ENCODE measurements at places on chromosomes 5 and 9. TPM values are rescaled to one million over a fixed set of nuclear protein-coding genes. Genes with fewer than 3 reads are reported as not detected.

GRCh38 chr5:83255268-83255667 is 177.9 kb downstream of the XRCC4 start:
- no peak for DNase-seq

DNA sequence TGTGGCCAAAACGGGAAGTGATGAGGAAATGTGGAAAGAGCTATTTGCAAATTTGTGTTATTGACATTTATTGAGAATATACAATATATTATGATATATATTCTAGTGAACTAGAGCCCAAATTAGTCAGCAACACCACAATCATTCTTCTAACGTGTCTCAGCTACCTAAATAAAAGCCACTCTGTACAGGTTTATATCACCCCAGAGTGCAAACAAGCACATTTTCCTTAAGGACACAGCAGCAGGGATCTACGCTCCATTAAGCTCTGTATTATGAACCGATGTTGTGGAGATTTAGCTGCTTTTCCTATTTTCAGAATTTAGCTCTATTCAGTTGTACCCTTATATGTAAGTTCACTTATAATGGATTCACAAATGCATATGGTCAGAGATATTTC is 77.9 kb downstream of the CDH18 start:
- no peak for DNase-seq

- no peak for DNase-seq
Measured at GRCh38 chr5:143769026-143769786, 42.8 kb upstream of the HMHB1 start.

GRCh38 chr9:110842169-110842568 is 173.6 kb downstream of the MUSK start:
- no peak for DNase-seq

- no peak for DNase-seq
Measured at GRCh38 chr5:153511622-153512021, 21.2 kb downstream of the GRIA1 start.

- no peak for DNase-seq
Measured at GRCh38 chr5:72550595-72550994, 43.4 kb upstream of the ZNF366 start.

DNA sequence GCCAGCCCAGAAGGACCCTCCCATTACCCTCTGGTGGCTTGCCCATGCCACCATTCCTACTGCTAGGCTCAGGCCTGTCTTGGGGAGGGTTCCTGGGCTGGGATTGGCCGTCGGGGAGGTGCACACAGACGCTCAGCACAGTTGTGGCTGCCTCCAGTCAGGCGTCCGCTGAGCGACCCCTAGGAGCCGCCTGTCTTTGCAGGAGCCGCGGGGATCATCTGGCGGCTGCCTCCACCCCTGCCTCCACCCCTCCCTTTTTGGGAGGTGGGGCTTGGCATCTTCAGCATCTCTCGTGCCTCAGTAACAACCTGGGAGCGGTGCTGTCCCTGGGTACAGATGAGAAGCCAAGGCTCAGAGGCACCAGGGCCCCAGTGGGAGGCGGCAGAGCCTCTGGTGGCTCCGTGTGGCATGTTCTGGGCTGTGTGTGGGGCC is 39.6 kb downstream of the RXRA start:
- DNase-seq = no peak

Gene MYOT
- total RNA-seq = 1.1 TPM

GRCh38 chr5:32520356-32520755 is 65.0 kb upstream of the SUB1 start:
- no peak for DNase-seq

DNA sequence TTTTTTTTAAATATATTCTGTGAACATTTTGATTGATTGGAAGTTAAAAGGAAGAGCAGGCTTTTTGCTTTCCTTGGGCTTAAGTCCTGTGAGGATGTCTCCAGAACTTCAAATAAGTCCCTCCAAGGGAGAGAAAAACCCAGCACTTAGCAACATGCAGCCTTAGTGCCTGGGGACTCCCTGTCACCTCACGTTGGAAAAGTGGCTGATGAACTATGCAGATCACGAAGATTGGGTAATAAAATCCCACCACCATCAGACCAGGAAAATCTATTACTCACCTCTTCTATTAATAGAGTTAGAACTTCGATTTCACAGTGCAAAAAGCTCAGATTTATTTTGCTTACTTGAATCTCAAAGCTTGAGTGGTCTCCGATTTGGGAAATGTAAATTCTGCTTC is 507.0 kb downstream of the MAT2B start:
- DNase-seq = no peak

- DNase-seq = no peak
Measured at GRCh38 chr9:110143950-110144545, 63.9 kb downstream of the C9orf152 start.

DNA sequence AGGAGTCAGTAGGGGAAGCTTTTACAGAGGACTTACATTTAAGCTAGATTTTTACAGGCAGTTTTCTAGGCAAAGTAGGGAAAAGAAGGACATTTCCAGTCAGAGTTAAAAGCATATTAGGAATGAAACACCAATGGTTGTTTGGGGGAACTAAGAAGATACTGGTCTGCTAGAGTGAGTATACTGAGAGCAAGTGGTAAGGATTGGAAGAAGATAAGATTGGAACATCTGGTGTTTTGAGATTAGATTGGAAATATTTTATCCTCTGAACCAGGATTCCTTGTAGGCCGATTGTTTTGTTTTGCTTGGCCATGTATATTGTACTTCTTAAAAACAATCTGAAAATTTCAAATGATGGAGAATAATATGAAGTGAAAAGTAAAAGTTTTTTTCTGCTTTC is 7.7 kb downstream of the FBXO38 start:
- no peak for DNase-seq

Gene LURAP1L
- total RNA-seq = 14.9 TPM

GRCh38 chr9:136675477-136676296 is 11.6 kb downstream of the AGPAT2 start:
- DNase-seq = no peak

DNA sequence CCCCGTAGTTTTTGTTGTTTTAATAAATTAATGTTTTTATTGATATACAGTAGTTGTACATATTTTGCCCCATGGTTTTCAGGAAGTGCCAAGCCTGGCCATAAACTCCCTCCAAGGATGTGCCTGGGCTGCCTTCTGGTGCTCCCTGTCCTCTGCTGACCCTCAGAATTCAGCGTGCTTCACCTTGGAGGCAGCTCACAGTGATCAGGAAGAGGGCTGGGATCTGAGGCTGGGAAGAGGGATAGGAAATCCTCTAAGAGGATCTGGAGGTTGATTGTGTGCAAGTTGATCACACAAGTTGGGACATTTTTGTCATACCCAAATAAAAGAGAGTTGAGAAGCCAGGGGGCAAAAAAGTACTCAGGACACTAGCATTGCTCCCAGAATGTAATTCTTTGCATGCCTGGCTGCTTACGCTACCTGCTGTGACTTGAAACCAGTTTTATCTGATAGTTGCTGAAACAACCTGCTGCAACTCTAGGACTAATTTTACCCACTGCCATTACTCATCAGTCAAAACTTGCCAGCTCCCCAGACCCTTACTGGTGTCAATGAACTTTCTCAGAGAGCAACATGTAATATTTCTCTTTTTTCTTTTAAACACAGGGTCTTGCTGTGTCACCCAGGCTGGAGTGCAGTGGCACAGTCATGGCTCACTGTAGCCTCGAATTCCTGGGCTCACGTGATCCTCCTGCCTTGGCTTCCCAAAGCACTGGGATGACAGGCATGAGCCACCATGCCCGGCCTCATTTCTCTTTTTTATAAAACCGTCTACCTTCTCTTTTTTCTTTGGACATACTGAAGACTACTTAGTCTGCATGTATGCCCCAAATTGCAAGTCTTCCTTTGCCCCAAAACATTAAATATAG is 29.0 kb downstream of the PDE6A start:
- no peak for DNase-seq

DNA sequence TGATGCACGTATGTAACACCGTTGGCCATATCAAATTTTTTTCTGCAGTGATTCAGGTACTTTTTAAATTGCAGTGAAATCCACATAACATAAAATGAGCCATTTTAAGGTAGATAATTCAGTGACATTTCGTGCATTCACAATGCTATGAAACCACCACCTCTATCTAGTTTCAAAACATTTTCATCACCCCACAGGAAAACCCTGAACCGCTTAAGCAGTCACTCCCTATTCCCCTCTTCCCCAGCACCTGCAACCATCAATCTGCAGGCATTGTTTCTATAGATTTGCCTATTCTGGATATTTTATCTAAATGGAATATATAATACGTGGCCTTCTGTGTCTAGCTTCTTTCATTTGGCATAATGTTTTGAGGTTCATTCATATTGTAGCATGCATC is 79.2 kb downstream of the BOD1 start:
- no peak for DNase-seq

- peak; percentile 17 for DNase-seq
Measured at GRCh38 chr9:115118879-115119218, 892 bp upstream of the TNC start.

- DNase-seq = no peak
Measured at GRCh38 chr5:39772307-39772706, 347.5 kb upstream of the DAB2 start.

Gene BHMT2
- total RNA-seq = 10.7 TPM

DNA sequence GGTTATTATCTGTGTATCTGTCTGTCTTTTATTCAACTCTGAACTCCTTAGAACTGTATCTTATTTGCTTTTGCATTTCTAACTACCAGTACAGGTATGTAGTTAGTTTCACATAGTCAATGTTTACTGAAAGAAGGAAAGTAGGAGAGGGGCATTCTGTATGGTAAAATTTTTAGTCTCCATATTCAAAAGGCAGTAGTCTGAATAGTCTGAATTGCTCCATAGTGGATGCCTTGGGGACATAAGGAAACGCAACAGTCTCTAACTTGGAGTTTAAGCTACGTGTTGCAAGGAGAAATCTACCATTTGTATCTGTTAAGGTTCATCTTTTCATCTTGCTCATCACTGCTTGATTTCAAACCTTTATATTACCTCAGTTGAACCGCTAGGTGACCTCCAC is 26.2 kb downstream of the RASGRF2 start:
- no peak for DNase-seq

DNA sequence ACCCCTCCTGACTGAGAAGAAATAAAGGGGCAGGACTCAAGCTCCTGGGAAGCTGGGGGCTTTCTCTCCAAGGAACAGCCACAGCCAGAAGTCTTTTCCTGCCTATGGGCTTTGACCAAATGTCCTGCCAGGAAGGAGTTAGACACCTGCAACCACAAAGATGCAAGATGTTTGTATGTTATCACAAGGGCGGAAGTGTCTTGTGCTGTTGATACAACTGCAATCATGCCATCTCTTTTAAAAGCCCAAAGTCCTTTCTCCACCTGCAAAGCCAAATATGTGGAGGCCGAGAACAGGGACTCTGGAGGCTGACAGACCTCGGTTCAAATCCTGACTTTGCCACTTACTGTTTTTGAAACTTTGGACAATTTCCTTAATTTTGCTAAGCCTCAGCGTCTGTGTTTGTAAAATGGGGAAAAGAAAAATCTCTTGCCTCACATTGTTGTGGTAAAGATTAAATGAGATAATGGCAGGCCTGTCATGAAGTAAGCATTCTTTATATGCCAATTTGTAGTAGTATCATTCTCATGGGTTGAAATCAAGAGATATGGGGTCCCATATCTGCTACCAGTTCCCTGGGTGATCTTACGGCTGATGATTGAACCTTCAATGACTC is 17.0 kb downstream of the HRH2 start:
- DNase-seq = no peak

GRCh38 chr5:119400245-119400644 is 44.4 kb downstream of the TNFAIP8 start:
- DNase-seq = no peak

- DNase-seq = no peak
Measured at GRCh38 chr5:82815871-82816270, 261.3 kb downstream of the TMEM167A start.

GRCh38 chr5:82656341-82656761 is 378.2 kb upstream of the RPS23 start:
- DNase-seq = no peak

DNA sequence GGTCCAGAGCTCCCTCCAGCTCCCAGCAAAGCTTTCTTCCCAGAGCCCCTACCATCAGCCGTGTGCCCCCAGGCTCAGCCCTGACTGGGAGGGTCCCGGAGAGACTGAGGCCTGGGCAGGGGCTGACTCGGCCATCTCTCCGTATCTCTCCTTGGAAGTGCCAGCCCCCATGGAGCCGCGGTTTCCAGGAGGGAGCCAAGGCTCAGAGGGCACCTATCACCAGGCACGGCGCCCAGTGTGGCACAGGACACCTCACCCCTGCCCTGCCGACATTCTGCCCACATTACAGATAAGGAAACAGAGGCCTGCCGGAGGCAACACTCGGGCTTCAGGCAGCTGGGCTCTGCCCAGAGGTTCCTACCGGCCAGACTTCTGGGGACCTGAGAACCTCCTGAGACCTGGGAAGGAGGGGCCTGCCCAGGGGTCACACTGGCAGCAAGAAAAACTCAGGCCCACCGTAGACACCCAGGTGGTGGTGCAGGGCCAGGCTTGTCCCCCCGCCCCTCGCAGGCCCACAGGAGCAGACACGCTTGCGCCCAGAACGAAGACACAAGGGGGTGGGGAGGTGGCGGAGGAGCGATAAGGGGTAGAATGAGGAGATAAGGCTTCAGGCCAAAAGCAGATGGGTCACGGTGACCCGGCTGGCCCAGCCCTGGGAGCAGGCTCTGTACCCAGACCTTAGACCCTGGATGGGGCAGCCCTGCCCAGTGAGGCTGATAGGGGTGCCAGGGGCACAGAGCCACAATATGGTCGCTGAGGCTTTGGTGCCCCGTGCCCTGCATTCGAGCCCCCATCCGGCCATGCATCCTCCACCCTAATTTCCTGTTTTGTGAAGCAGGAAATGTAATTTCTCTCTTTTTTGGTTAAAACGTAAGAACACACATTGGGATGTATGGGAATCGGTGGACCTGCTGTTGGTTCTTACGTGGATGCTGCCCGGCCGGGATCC is 11.8 kb downstream of the NR5A1 start:
- no peak for DNase-seq

- peak; percentile 96 for DNase-seq
Measured at GRCh38 chr5:177022386-177023302, at the start of gene ZNF346. Gene ZNF346, plus strand, starts transcription at chr5:177022696. Its CDS starts 43 bp downstream, at chr5:177022739.

GRCh38 chr9:33223696-33224095 is 16.3 kb upstream of the SPINK4 start:
- no peak for DNase-seq

- DNase-seq = no peak
Measured at GRCh38 chr9:14412775-14413174, 98.8 kb upstream of the NFIB start.

GRCh38 chr5:103120607-103121200 is 603 bp downstream of the PPIP5K2 start:
- peak; percentile 55 for DNase-seq

- no peak for DNase-seq
Measured at GRCh38 chr5:98793223-98793622, 19.8 kb downstream of the RGMB start.

Gene IL4
- total RNA-seq = not detected

- DNase-seq = no peak
Measured at GRCh38 chr5:26259081-26259480, 779.3 kb downstream of the CDH9 start.

Data from Peyer's patch (tissue), 4 donors.